ENCODE measurements at places on chromosomes 3 and 15.

- no peak for DNase-seq
Observed at GRCh38 chr3:119333773-119334509, 39.8 kb downstream of the ARHGAP31 start.

GRCh38 chr3:155442072-155442471 is 148.6 kb upstream of the STRIT1 start:
- no peak for DNase-seq

DNA sequence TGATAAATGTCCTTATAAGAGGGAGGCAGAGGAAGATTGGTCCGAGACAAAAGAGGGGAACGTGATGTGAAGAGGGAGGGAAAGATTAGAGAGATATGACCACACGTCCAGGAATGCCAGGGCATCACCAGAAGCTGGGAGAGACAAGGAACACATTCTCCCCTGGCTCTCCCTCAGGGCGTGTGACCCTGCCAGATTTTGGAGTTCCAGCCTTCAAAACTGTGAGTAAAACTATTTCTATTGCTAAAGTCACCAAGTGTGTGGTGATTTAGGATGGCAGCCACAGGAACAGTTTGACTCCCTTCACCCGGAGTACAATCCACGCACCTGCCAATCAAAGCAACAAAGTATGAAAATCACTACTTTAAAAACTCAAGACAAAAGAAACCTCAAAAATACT is 32.1 kb upstream of the TJP1 start:
- no peak for DNase-seq

DNA sequence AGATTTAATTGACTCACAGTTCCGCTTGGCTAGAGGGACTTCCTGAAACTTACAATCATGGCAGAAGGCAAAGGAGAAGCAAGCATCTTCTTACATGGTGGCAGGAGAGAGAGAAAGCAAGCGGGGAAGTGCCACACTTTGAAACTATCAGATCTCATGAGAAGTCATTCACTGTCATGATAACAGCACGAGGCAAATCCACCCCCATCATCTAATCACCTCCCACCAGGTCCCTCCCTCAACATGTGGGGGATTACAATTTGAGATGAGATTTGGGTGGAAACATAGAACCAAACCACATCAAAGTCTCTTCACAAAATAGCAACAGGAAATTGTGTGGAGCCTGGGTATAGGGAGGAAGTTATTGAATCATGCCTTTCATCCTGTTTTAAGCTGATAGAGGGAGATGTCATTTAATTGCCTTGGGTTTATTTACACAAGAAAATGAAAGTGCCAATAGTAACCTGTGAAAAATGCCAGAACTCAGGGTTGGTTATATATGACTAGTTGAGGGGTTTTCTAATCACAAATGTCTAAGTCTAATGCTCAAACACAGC is 624.8 kb upstream of the LMCD1 start:
- DNase-seq = no peak

DNA sequence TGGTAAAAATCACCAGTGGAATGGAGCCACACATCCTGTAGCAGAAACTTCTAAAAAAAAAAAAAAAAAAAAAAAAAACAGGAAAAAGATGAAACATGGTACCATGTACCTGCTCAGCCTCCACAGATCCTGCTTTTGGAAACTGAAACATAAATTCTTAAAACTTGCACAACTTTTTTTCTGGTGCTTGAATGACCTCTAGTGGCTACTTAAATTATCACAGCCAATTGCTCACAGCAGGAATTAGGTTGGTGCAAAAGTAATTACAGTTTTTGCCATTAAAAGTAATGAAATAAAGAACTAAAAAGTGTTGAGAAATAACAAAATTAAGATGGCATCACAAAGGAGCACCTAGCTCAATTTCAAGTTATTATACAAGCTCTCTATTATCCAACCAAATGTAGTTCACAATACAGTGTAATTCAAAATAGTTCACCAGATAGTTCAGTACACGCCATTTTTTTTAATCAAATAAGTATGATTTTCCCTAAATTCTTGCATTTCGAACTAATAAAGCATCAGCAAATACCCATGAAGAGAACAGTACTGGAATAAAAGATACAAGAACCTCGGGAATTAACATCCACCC is 80.6 kb downstream of the ULK4 start:
- DNase-seq = no peak

DNA sequence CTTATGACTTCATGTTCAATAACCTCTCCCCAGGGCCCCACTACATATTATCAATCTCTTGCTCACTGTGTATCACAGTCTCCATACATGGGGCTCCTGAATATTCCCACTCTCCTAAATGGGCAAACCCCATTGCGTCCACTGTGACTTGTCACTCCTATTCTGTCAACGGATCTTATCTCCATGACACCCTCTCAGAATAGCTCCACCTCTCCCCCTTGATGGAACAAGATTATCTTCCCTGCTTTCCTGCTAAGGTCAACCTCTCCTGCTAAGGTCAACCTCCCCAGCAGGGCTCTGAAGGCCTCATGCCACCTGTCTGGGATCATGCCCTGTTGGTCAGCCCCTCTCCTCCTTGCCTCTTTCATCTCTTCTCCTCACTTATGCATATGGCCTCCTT is 1.8 kb downstream of the CLDN18 start:
- DNase-seq = no peak

DNA sequence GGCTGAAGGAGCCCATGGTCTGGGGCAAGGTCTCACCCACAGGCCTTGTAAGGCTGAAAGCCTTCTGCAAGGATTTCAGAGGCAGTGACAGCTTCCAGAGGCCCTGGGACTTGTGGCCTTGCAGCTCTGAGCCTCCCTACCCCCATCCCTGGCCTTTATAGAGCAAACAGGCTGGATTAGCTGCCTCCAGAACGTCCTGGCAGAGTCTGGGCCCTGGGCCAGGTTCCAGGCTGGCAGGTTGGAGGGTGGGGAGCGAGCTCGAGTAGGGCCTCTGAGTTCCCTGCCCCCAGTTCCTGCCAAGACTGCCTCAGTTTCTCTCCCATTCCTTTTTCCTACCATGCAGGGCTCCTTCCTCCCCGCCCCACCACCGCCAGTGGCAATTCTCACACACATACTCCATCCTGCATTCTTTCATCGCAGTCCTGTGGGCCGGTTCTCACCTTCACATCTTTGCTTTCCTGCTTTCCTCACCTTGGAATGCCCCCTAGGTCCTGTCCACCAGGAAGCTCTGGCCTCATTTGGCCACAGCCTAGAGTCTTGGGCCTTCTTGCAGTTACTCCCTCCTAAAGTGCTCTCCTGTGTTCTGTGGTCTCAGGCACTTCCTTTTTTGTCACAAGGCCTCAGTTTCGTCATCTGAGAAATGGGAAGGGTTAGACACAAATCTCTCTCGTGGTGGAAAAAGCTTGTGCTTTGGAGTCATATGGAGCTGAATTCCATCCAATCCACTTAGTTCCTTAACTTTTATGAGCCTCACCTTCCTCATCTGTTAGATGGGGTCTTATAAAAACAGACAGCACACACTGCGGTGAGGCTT is 2.7 kb downstream of the LMAN1L start:
- no peak for DNase-seq

GRCh38 chr3:108394563-108394962 is 98.2 kb downstream of the HHLA2 start:
- no peak for DNase-seq

GRCh38 chr15:69034352-69034751 is 19.9 kb downstream of the NOX5 start:
- DNase-seq = no peak

DNA sequence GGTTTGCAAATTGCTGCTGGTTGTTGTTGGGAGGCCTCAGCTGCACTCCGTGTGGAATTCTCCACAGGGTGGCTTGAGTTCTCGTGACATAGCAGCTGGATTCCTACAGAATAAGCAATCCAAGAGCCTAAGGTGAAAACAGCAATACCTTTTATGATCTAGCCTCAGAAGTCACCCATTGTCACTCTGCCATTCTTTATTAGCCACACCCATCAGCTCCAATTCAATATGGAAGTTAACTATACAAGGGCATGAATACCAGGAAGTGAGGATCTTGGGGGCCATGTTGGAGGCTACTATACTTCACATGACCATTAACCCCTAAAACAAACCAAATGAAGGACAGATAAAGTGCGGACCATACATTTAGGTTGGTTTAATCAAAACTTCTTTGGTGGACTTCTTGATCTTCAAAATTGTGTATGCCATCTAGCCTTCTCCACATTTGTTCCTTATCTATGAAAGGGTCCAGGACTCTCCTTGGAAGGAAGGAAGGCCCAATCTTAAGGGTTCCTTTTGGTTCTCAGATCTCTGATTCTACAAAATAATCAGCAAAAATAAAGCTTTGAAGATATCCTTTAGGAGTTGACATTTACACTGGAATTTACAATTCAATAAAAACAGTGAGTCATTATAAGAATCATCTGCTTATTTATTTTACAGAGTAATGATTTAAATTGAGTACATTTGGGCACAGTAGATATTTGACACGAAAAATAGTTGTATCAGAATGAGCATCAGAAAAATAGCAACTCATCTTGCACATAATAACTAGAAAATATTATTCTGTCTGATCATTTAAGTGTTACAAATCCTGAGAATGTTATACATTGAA is 21.5 kb downstream of the CIAO2A start:
- no peak for DNase-seq

GRCh38 chr15:101456057-101456739 is 33.3 kb downstream of the PCSK6 start:
- no peak for DNase-seq

DNA sequence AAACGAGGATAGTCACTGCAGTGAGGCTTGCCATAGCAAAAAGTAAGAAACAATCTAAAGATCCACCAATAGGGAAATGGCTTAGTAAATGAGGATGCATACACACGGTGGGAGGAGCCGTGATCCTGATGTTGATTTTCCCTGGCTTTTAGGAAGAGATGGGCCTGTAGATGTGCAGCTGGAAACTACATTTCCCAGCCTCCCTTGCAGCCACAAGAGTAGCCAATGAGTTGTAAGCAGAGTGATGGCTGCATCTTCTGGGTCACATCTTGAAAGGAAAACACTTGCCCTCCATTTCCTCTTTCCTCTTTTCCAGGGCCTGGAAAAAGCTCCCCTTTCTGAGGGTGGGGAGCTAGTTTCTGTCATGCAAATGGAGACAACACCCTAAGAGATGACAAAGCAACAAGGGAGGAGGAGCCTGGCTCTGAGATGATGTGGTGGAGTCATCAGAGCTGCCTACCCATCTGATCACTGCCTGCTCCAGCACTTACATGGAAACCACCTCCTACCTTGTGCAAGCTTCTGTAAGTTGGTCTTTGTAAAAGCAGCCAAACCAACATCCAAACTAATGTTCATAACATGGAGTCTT is 139.1 kb downstream of the TLE3 start:
- DNase-seq = no peak

GRCh38 chr3:177978946-177979345 is 557.3 kb upstream of the KCNMB2 start:
- no peak for DNase-seq

DNA sequence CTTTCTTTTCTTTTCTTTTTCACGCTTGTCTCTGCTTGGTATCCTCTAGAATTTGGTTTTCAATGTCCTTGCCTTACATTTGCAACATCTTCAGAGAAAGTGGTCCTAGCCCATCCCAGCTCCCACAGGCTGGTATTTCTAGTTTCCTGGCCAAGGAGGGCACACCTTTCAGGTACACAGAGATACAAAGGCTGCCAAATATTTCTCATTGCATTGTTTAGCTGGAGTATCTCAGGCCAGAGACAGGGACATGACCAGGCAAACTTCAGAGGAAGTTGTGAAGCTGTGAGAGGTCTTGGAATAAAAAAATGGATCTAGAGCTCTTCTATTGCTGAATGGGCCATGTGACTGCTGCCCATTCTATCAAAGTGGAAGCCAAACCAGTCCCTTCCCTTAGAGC is 68.9 kb downstream of the BDH1 start:
- DNase-seq = no peak

GRCh38 chr3:126111566-126112475 is 27.9 kb upstream of the SLC41A3 start:
- DNase-seq = no peak

DNA sequence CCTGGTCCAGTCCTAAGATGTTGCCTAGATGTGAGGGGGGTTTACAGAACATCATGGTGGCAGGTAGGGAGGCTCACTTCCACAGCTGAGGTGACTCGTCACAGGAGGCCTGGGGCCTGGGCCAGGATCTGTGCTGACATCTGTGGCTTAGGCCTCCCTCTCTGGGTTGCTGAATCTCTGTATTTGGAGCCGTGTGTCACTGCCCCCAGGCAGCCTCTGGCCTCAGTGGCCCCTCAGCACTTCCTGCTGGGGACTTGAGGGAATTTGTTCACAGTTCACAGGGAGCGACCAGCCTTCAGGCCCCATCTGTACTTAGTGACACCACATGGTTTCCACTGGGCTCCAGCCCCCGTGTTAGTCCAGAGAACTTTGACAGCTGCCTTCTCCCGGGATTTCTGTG is 41.7 kb upstream of the ADAMTSL3 start:
- no peak for DNase-seq

DNA sequence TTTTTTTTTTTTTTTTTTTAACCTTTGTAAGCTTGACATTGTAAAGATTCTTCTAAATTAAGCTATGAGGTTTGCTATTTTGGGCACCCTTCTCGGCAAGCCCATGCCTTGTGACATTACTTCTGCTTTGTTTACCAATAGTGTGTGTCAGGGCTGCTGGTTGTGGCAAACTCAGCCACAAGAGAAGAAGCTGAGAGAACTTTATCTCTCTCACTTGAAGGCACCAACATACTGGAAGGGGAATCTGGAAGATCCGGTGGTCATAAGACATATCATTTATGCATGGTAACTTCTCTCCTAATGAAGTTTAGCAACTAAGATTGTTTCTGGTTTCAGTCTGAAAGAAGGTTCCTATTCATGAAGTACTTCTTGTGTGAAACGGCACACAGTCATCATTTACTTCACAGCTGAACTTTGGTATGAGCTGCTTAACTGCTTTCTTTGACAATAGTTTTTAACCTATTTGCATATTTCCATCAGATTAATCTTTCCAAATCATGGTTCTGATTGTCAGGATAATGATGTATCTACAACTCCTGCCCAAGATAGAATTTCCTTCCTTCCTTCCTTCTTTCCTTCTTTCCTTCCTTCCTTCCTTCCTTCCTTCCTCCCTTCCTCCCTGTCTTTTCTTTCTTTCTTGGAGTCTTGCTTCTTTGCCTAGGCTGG is 189.3 kb downstream of the NFKBIZ start:
- DNase-seq = no peak

Data from glutamatergic neuron (in vitro differentiated cells).